ENCODE measurements at places on chromosomes 2 and 18.

DNA sequence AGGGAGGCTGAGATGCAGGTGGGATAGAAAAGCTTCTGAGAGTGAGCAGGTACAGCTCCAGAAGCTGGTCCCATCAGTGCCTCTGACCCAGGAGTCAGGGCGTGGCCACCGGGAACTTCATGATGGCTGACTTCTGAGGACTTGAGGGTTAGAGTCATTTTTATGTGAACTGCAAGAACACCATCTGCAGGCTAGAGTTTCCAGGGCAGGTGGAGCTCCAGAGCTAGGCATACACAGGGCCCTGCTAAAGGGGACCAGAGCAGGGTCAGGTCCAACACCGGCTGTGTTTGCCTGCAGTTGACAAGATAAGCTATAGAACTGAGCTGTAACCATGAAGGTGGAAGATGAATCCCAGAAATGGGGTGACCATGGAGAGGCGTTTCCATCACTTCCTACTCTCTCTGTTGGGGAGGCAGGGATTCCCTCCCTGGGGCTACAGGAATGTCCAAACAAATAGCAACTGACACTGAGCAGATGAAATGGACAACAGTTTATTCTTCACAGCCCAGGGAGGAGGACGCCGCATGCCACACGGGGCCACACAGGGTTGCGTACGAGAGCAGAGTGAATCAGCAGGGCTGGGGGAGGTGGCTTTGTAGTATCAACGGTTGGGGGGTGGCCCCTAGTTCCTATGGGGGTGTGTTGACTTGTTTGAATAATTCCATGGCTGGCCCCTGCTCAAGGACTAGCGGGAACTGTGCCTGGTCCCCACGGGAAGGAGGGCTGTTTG, 77.6 kb upstream of the ZNF516 start:
- DNase-seq: no peak

DNA sequence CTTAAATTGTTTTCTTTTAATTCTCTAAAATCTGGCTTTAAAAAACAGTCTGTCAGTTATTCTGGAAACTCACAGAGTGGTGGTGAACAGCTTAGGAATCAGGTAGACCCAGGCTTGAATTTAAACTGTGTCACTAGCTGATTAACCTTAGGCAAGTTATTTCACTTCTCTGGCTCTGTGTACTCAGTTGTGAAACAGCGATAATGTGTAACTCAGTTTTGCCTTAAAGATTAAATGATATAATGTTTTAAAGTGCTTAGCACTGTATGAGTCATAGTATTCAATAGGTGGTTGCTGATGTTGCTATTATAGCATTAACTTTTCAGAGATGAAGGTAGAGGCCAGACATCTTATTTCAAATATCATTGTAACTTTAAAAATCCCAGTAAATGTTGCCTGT, 40.7 kb downstream of the PKP4 start:
- no peak for DNase-seq

DNA sequence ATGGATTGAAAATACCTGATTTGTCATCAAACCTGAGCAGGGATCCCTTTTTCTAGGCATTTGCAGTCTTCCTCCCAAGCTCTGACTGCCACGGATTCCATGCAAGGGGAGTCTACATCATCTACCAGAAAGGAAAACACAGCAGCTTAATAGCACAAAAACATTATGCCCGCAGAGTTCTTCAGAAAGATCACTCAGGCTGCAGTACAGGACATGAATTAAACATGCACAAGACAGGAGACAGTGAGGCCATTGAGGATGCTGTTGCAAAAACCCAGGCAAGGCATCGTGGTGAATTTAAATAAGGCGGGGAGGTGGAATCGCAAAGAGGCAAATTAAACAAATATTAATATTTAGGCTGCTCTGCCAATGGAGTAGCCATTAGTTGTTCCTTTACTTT, 88.5 kb downstream of the MRPS9 start:
- DNase-seq: no peak

GRCh38 chr18:48201337-48202005, 207.7 kb downstream of the ZBTB7C start:
- no peak for DNase-seq

DNA sequence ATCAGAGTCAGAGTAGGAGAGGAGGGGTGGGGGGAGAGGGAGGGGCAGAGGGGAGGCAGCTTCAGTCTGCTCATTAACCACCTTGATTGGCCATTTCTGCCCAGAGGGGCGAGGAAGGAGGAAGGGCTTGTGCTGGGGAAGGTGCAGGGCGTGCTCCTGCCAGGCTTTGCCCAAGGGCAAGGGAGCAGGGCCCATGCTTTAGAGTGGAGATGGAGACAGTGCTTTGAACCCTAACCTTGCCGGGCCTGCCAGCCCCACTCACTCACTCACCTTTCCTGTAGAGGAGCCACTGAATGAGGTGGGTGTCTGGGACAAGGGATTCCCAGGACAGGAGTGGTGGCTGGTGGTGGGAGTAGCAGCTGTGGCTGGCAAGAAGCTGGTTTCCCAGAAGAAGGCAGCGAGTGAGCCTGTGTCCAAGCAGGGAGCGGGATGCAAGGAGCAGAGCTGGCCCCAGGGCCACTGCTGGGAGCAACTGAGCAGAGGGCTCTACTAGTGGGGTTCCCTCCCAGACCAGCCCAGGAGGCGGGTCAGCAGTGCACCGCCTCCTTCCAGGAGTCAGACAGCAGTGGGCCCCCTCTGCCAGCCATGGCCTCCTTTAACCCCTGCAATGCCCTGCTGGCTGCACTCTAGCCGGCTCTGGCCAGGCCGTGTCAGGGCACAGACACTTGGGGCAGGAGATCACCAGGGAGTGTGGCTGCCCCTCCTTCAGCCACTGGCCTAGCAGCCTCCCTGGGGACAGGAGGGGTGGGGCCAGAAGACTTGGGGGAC, 3.6 kb upstream of the RUFY4 start:
- DNase-seq: no peak

DNA sequence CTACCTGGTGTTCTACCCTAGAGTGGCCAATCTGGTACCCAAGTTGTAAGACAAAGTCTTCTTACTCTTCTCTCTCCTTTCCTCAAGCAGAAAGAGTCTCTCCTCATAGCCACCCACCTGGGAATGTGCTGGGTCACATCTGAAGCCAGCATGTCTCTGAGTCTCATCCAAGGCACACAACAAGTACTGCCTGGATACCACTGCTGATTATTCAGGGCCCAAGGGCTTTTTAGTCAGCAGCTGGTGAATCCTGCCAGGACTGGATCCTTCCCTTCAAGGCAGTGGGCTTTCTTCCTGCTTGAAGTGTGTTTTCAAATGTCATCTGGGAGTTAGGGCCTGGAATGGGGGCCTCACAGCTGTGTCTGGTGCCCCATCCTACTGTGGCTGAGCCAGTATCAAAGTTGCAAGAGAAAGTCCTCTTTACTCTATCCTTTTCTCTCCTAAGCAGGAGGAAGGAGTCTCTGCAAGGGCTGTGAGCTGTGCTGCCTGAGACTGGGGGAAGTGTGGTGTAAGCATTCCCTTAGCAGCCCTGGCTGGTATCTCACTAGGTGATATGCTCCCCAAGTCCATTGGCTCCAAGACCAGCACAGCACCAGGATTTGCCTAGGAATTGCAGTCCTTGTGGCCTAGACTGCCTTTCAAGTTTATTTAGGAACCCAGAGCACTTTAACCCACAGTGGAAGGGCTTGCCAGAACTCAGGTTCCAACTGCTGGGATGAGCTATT, 27.2 kb downstream of the OXER1 start:
- no peak for DNase-seq

DNA sequence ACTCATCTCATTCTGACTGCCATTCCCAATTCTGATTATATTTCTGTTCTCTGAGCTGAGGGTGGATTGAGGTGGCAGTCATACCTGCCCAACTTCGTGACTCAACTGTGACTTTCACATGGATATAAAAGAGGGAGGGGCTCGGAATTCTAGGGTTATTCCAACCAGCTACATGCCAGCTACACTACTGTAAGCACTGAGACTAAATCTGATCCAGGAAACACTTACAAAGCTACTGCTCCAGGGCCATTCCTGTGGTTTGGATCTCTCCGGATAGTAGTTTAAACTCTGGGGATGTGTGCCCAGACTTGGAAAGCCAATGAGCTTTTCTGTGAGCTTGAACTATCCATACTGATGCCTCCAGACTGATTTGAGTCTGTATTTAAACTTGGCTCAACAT, 7.9 kb downstream of the MAP2 start:
- peak; percentile 71 for DNase-seq

DNA sequence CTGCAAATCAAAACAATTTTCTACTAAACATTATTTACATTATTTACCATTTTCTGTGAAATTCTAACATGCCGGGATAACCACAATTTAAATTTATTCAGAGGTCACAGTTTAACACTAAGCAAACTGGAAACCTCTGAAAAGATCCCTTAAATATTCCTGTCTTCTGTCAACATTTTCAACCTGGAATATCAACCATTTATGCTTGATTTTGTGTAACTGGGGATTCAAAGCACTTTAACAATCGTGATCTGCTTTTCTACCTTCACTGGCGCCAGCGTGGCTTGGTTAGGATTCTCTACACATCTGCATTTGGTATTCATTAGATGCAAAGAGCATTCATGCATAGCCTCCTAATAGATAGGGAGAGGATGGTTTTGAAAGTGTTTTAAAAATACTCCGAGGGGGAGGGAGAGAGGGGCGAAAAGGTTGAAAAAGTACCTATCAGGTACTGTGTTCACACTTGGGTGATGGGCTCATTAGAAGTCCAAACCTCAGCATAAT, 59.9 kb upstream of the RAB12 start:
- DNase-seq: no peak

DNA sequence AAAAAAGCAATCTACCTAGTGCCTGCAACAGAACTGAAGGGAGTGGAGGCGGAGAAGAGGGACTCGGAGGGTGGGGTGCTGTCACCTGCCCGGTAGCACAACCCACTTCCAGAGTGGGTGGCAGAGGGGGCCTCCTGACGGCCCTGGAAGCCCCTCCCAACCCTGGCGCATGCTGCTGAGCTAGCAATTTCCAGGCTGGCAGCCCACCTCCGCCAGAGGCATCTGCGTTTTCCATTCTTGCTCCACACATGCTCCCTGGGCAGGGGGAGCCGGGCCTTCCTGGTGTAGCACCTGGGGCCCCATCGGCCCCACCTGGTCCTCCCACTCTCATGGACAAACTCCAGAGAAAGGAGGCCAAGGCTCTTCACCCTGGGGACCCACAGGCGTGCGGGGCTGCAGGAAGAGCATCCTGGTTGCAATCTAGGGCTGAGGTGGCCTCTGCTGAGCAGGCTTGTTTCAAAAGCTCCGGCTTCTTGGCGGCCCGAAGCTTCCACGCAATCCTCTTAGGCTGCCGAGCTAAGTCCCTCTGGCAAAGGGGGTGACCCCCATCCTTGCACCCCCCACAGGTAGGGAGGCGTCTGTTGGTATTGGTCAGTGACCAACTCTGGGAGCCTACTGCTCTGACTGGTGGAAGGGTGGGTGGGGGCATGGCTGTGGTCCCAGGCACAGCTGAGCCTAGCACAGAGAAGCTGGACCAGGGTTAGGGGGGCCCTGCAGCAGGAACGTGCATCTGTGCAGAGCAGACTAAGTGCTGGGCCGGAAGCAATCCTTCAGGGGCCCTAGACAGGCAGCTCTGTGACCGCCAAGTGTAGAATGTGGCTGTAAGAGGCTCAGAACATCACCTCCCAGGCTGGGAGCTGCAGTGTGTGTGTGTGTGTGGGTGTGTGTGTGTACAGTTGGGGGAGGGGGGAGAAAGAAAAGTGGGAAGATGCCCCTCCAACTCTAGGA, 2.6 kb downstream of the HS6ST1 start:
- no peak for DNase-seq

DNA sequence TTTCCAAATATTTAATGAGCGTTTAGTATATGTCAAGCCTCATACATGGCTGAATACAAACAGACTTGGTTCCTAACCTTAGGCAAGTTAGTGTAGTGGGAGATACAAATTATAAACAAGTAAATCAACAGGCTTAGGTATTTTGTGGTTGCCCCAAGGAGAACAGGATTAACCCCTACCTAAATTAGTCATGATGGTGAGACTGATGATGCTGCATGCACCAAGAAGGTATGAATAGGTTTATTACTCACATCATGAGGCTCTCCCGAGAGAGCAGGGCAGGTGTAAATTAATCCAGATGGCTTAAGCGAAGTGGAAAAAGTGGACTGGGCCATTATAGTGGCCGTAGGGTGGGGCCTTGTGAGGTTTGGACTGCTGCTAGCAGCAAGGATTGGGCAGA, 118.1 kb upstream of the GCFC2 start:
- DNase-seq: no peak

DNA sequence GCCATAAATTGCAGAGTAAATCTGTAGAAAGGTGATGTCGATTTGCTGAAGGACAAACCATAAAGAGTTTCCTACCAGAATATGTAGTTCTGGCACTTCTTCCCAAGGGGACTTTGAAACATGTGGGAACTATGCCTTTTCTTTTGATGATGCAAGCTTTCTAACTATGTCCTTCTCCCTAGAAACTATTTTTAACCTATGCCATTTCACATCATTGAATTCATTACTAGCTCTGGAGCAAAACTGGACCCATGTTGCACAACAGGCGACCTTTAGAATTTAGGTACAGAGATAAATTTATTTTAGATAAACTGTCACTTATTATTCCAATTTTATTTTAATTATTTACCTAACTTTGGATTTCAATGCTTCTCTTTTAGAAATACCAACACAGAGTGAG, 186.5 kb downstream of the CCDC102B start:
- DNase-seq: no peak

DNA sequence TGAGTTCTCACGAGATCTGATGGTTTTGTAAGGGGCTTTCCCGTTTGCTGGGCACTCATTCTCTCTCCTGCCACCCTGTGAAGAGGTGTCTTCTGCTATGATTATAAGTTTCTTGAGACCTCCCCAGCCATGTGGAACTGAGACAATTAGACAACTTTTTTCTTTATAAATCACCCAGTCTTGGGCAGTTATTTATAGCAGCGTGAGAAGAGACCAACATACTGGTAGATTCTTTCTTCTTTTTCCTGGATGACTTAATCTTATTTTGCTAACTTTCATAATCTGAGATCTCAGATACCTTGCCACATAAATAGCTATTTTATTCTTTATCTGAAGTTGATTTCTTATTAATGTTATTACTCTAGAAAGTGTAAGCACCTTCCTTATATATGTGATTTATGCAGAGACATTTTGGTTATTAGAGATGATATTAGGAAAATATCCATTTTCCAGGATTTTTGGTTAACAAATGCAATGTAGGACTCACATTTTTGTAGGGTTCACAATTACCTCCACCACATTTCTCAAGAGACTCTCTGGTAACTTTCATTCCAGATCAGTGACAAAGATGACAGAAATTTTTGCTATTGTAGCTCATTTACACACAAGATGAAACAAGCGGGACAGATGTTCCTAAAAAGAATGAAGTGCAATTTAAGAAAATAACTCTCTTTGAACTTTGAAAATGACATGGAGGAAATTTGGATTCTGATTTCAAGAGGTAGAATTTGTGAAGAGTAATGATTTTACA, 97.9 kb upstream of the RND3 start:
- peak; percentile 44 for DNase-seq

DNA sequence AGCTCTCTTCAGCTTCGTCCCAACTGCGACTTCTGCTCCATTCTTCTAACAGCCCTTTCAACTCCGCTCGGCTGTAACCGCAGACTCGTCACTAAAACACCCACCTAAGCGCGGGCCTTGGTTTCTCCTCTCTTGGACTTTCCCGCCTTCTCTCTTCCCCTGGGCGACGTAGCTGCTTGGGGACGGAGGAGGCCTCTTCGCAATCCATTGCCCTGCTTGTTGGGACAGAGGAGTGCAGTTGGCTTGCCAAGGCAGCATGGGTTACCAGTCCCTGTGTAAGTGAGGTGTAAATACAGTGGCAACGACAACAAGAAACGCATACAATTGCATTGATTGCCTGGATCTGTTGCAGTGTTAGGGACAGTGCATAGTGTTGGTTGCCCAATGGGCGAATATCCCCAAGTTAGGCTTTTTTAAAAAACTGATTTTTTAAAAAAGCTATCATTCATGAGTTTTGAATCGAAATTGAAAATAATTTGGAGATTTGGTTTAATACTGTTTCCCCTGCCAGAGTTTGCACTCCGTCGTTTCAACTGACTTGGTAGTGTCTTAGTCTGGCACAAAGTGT, 484 bp upstream of the DARS1 start:
- DNase-seq: no peak
